ENCODE measurements at places on chromosomes 4 and X. TPM values are rescaled to one million over a fixed set of nuclear protein-coding genes. Genes with fewer than 3 reads are reported as not detected.
A peak's percentile ranks its signal among the peaks of the same experiment; 100 is the strongest.

Gene GPAT3
- total RNA-seq: 1.1 TPM

Gene ARMCX6
- 44.6 TPM for total RNA-seq

DNA sequence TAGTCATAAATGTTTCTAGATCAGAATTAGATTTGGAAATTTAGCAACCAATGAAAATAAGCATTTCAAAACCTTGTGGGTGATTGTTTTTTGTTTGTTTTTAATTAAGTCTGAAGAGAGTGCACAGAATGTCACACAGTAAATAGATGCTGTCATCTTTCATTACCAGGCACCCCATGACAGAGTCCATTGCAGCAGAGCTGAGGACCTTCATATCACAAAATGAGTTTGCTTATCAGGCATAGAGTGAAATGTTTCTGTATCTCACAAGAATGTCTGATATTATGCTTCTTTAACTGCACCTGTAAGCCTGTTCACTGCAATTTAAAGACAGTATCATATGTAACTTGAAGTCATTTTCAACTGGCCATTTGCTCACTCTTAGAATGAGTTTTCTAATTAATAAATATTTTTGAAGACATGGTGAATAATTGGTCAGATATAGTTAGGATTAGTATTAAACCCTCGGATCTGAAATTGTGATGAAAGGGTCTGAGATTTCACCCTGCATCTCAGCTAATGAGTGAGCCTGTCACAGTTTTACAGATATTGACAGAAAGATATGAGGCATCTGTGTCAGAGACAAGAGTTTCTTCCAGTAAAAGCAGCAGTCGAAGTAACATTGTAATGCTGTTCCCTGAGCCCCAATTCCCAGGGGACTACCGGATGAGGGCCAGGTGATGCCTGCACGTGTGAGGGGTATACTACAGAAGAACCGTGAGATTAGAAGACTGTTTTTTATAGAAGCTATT is 416.4 kb downstream of the CCSER1 start:
- no peak overlapping the region for H3K4me3 ChIP-seq
- no peaks in the 10 kb centered on the region for H3K4me1 ChIP-seq
- H3K36me3 ChIP-seq: no peaks in the 10 kb centered on the region
- no peaks in the 10 kb centered on the region for H3K27me3 ChIP-seq

DNA sequence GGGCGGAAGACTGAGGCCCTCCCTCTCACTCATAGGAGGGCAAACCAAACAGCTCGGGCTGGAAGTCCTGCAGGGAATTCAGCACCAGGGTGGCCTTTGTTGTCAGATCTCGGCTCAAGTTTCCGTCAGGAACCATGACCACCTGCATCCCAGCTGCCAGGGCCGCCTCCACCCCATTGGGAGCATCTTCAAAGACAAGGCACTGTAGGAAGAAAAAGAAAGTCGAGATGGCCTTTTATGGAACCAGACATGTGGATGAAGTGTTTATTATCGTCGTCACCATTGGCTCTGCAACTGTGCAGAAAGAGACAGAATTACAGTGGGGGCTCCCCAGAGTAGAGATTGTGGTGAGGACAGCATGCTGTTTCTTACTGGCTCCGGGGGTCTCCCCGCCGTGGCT is 97.2 kb upstream of the STS start:
- H3K4me1 ChIP-seq: no peaks in the 10 kb centered on the region
- no peak overlapping the region for H3K27ac ChIP-seq
- no peak for DNase-seq
- H3K4me3 ChIP-seq: no peak overlapping the region
- H3K27me3 ChIP-seq: no peaks in the 10 kb centered on the region

Gene COL25A1
- total RNA-seq: not detected

GRCh38 chrX:270848-271367 is 10.3 kb upstream of the PLCXD1 start:
- DNase-seq: no peak
- H3K36me3 ChIP-seq: no peaks in the 10 kb centered on the region
- no peaks in the 10 kb centered on the region for H3K27me3 ChIP-seq
- H3K27ac ChIP-seq: no peak overlapping the region
- H3K4me3 ChIP-seq: no peak overlapping the region

DNA sequence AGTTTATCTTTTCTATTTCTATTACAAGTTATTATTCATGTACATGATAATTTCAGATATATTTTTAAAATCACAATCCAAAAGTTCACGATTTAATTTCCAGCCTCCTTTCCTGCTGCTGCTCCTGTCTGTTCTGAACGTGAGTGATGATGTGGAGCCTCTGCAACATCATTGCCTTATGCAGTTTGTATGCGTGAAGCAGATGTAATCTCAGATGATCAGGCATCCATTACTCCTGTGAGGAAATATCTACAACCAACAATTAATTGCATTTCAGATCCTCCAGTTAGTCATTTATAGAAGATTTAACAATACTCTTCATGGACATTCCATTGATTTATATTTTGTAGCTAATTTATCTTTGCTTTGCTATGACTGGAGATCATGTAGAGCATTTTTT is 668.7 kb upstream of the EPHA5 start:
- no peak for DNase-seq
- no peaks in the 10 kb centered on the region for H3K36me3 ChIP-seq
- H3K4me3 ChIP-seq: no peak overlapping the region
- H3K27ac ChIP-seq: no peak overlapping the region
- no peaks in the 10 kb centered on the region for H3K27me3 ChIP-seq

DNA sequence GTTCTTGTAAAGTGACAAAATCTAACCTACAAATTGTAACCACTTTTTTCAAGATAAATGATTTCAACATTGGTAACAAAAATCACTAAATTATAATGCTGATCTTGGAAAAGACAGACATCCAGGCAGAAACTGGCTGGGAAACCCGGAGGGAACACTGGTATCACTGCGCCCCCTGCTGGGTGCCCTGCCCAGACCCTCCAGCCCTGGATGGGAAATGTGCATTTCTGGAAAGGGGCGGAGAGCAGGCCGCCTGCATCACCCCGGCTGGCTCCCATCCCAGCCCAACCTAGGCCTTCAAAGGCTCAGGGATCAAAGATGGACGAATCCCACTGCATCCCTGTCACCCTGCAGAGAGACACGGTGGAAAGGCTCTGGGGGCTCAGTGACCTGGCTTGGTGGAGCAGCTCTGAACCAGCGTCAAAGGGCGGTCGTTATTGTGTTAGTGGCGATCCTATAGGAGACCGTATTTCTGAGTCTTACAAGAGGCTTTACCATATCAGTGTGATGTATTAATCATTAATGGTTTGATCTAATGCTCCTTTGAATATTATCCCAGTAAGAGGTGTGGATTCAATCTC is 37.3 kb downstream of the ACOX3 start:
- no peak for DNase-seq
- H3K4me1 ChIP-seq: no peaks in the 10 kb centered on the region
- H3K36me3 ChIP-seq: no peaks in the 10 kb centered on the region
- H3K27me3 ChIP-seq: no peaks in the 10 kb centered on the region
- no peak overlapping the region for H3K27ac ChIP-seq

DNA sequence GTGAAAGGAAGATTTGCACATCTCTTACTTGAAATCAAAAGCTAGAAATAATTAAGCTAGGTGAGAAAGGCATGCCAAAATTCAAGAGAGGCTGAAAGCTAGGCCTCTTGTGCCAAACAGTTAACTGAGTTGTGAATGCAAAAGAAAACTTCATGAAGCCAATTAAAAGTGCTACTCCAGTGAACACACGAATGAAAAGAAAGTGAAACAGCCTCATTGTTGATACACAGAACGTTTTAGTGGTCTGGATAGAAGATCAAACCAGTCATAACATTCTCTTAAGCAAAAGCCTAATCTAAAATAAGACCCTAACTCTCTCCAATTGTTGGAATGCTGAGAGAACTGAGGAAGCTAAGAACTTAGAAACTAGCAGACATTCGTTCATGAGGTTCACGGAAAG is 122.3 kb downstream of the UNC5C start:
- no peaks in the 10 kb centered on the region for H3K36me3 ChIP-seq
- no peaks in the 10 kb centered on the region for H3K4me1 ChIP-seq
- no peak overlapping the region for H3K4me3 ChIP-seq
- no peak for DNase-seq

DNA sequence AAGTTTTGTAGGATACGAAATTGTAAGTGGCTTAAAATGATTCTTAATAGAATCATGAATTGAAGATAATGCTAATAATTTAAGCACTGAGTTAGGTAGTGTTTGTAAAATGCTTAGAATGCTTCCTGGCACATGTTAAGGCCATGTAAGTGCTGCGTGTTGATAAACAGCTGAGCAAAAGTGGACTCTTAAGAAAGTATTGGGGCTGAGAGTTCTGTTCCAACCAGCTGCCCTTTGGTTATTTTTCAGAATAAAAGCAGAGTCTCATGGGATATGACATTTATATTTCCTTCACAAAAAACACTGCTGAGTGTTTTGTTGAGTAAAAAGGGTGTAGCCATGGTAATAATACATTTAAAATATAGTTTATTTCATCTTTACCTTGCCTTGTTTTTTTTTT is 42.5 kb downstream of the HTT start:
- peaks cover 51% of the 10 kb centered on the region for H3K36me3 ChIP-seq
- H3K27ac ChIP-seq: no peak overlapping the region
- H3K4me3 ChIP-seq: no peak overlapping the region
- H3K27me3 ChIP-seq: no peaks in the 10 kb centered on the region
- no peaks in the 10 kb centered on the region for H3K4me1 ChIP-seq
- DNase-seq: no peak

GRCh38 chr4:123343400-123344041 is 53.1 kb upstream of the SPRY1 start:
- H3K27ac ChIP-seq: no peak overlapping the region
- H3K27me3 ChIP-seq: no peaks in the 10 kb centered on the region
- H3K4me1 ChIP-seq: no peaks in the 10 kb centered on the region
- no peaks in the 10 kb centered on the region for H3K36me3 ChIP-seq
- H3K4me3 ChIP-seq: no peak overlapping the region

GRCh38 chr4:6532102-6532501 is 42.9 kb upstream of the MAN2B2 start:
- H3K4me3 ChIP-seq: no peak overlapping the region
- no peak for DNase-seq
- H3K27me3 ChIP-seq: peaks cover 2% of the 10 kb centered on the region
- H3K4me1 ChIP-seq: no peaks in the 10 kb centered on the region
- H3K36me3 ChIP-seq: no peaks in the 10 kb centered on the region

Gene PCDH11X
- not detected for total RNA-seq

GRCh38 chrX:22060415-22061280 is 28.5 kb downstream of the PHEX start:
- peak overlapping the region; percentile 60 for H3K27ac ChIP-seq
- peaks cover 20% of the 10 kb centered on the region for H3K4me1 ChIP-seq
- DNase-seq: no peak
- H3K4me3 ChIP-seq: no peak overlapping the region
- no peaks in the 10 kb centered on the region for H3K36me3 ChIP-seq
- H3K27me3 ChIP-seq: no peaks in the 10 kb centered on the region

- H3K36me3 ChIP-seq: no peaks in the 10 kb centered on the region
- no peak for DNase-seq
- H3K4me1 ChIP-seq: no peaks in the 10 kb centered on the region
- no peaks in the 10 kb centered on the region for H3K27me3 ChIP-seq
- H3K4me3 ChIP-seq: no peak overlapping the region
Observed at GRCh38 chr4:142952821-142953580, 106.9 kb upstream of the INPP4B start.

DNA sequence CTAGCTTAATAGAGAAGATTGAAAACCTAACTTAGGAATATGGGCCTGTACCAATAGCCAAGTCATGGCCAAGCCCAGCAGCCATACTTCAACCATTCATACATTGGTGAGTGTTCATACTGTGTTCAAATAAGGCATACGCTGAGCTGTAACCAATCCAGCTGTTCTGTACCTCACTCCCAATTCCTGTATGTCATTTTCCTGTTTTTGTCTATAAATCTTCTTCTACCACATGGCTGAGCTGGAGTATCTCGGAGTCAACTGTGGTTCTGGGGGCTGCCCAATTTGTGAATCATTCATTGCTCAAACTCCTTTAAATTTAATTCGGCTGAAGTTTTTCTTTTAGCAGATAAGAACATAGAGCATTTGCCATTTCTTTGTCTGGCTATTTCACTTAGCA is 195.3 kb upstream of the ANKRD50 start:
- no peaks in the 10 kb centered on the region for H3K36me3 ChIP-seq
- H3K4me1 ChIP-seq: no peaks in the 10 kb centered on the region
- DNase-seq: no peak
- no peak overlapping the region for H3K27ac ChIP-seq
- H3K4me3 ChIP-seq: no peak overlapping the region
- no peaks in the 10 kb centered on the region for H3K27me3 ChIP-seq

GRCh38 chr4:53645108-53645507 is 53.8 kb upstream of the LNX1 start:
- no peak overlapping the region for H3K27ac ChIP-seq
- no peaks in the 10 kb centered on the region for H3K27me3 ChIP-seq
- peaks cover 17% of the 10 kb centered on the region for H3K4me1 ChIP-seq
- no peak overlapping the region for H3K4me3 ChIP-seq
- DNase-seq: no peak
- H3K36me3 ChIP-seq: no peaks in the 10 kb centered on the region

Gene KCNIP4
- total RNA-seq: not detected
